ENCODE measurements at places on chromosomes 11 and 22.

GRCh38 chr11:43983221-43983810, 40.9 kb downstream of the C11orf96 start:
- no peak for DNase-seq

DNA sequence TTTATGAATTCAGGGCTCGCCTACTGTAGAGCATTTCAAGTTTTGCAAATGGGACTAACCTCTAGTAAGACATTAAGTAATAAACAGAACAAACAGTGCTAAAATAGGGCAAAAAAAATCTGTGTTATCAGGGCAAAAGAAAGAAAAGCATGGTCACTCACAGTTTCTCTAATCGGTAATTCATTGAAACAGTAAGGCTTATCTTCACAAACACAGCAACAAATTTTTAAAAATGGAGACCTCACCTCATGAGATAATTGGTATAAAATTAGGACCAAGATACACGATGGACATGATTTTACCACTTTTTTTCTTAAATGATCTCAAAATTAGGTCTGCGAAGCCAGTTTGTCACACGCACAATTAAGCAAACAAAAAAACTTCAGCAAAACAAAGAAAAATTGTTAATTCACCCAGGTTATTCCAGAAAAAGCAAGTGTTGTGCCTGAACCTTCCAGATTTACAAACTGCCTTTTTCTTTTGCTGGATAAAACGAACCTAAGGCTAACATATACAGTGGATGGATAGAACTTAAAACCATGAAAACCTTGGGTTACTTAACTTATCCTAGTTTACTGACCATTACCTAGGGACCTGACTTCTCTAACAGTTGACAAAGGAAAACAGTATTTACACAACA, 1.4 kb downstream of the TMEM123 start:
- no peak for DNase-seq

DNA sequence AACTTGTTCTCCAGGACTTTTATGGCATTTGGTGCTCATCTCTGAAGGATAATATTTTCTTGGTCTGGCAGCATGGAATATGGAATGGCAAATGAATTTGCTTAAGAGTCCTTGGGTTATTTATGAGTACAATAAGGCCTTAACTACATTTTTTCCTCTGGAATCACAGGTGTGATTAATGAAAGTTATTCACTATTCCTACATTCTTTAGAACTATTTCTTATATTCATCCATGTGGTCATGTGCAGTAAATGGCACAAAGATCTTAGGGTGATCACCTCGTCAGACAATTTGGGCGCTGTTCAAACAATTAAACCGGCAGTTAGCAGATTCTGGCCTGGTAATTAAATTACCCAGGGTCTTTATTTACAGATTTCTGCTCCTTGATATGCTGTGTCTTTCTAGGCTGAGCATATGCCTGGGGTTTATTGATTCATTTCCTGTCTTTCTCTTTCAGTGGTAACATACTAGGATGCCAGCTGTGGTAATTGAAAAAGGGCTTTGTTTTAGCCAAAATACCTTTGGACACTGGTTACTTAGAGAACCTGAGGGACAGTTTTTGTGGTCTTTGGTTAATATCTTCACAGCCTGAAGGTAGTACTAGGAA, 31.6 kb downstream of the SIK2 start:
- DNase-seq, result no peak

- no peak for DNase-seq
These were observed 17.3 kb upstream of the CD82 start for GRCh38 chr11:44548032-44548695.
